NCI-H2227 treated with DMSO at 0.1 percent for 48 hours (cell line): ENCODE measurements at places on chromosomes 12 and 14.

DNA sequence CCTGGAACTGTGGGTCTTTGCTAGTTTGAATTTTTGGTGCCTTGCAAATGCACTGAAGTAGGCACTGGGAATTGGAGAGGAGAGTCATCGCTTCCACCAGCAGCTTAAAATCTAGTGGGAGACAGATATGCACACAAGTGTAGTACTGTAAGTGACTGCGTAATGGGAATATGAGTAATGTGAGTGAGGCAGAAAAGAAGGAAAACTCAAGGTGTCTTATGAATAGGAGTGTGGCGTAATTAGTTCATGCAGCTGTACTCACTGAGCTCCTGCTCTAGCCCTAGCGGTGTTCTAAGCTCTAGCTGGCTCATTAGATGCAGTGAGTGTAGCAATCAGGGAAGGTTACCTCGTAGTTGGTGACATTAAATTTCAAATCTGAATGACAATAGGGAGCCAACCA is 2.8 kb downstream of the TCP11L2 start:
- no peak for DNase-seq

GRCh38 chr12:11780521-11781101 is 131.1 kb downstream of the ETV6 start:
- no peak for DNase-seq

- DNase-seq: no peak
Observed at GRCh38 chr12:230925-231671, 17.1 kb upstream of the SLC6A12 start.

DNA sequence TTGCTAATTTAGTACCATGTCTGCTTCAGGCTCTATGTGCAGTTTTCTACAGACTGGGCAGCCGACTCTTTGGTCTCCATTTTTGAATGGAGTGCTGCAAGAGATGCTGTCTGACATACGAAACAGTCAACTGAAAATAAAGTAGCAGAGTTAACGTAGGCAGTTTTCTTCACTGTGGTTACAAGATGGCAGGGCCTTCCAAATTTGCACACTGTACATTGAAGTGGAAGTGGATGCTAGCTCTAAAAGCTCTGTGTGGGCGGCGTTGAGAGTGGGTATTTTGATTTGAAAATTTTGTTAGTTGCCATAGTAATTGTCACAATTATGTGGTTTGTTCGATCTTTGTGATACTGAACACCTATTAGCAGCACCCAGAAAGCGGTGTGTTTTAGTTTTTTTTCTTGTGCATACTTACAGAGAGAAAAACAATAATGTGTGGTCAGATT is 154.9 kb upstream of the ATP2B1 start:
- no peak for DNase-seq

DNA sequence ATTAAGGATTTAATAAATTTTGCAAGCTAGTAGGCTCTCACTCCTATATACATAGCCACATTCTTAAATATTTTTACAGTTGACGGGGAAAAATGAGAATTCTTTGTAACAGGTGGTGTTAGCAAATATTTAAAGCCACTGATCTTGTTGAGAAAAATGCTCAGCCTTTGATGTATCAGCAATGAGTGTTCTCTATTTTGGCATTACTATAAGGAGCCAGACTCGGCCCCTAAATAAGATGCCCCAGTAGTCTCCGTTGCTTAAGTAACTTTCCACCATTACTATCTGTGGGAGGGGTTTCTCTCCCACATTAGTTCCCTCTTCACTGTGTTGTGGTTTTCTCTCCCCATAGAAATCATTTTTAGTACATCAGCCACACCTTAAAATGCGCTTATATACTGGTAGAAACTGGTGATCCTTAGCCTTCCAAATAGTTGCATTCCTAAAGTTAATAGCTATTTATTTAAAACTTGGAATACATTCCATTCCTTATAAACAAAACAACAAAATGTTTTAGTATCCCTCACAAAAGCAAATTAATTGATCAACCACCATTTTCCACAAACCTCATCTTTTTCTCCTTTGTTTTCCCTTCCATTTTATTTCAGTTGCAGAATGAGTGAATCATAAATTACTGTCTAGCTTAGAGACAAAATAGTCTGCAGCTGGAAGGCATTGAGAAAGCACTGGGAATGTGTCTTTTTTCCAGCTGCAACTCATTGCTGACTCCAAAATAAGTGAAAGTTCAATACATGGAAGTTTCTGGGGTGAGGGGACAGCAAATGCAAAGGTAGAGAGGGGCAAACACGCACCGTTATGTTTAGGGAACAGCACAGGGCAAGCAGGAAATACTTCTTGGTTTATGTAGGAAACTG is 84.7 kb upstream of the FERMT2 start:
- DNase-seq: no peak

GRCh38 chr12:111598637-111599452 is at the start of gene ATXN2:
TSS of gene ATXN2 (minus strand) at chr12:111599315. CDS start at chr12:111599034, 281 bp downstream.
- peak; percentile 69 for DNase-seq

GRCh38 chr12:113472191-113473121 is 785 bp upstream of the LHX5 start:
- DNase-seq: no peak

- no peak for DNase-seq
Observed at GRCh38 chr12:64178122-64178521, 44.0 kb downstream of the KICS2 start.

GRCh38 chr12:47123730-47124129 is 44.0 kb upstream of the AMIGO2 start:
- no peak for DNase-seq

GRCh38 chr14:32020882-32021281 is 56.2 kb upstream of the ARHGAP5 start:
- DNase-seq: no peak

- DNase-seq: peak; percentile 43
Observed at GRCh38 chr12:5003025-5003666, 40.5 kb upstream of the KCNA5 start.

GRCh38 chr14:101293605-101294004 is 267.7 kb upstream of the DIO3 start:
- DNase-seq: no peak

DNA sequence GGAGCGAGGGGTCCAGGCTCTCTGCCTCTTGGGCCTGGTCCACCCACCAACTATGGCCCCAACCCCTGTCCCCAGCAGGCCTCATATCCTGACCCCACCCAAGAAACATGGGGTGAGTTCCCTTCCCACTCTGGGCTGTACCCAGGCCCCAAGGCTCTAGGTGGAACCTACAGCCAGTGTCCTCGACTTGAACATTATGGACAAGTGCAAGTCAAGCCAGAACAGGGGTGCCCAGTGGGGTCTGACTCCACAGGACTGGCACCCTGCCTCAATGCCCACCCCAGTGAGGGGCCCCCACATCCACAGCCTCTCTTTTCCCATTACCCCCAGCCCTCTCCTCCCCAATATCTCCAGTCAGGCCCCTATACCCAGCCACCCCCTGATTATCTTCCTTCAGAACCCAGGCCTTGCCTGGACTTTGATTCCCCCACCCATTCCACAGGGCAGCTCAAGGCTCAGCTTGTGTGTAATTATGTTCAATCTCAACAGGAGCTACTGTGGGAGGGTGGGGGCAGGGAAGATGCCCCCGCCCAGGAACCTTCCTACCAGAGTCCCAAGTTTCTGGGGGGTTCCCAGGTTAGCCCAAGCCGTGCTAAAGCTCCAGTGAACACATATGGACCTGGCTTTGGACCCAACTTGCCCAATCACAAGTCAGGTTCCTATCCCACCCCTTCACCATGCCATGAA is 8.6 kb downstream of the ARHGAP9 start:
- DNase-seq: no peak

- no peak for DNase-seq
Observed at GRCh38 chr12:93085383-93086287, 156.5 kb upstream of the EEA1 start.

- DNase-seq: no peak
Observed at GRCh38 chr12:22248121-22248520, 86.4 kb downstream of the ST8SIA1 start.

DNA sequence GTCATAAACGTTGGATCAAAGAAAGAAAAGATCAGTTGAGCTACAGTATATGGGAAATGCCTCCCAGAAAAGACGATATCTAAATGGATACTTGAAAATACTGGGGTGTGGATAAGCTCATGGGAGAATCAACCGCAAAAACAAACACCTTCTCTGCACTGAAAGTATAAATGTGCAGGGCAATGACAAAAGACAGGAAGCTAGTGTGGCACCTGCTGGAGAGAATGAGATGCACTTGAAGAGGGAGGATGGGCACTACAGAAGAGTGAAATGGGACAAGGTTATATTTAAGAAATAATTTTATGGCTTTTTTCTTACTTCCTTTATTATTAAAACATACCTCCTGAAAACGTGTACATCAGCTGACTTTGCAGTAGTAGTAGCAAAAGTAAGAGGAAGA is 153.7 kb downstream of the PRKD1 start:
- DNase-seq: no peak

- no peak for DNase-seq
Observed at GRCh38 chr12:60760965-60761364, 1165.1 kb downstream of the SLC16A7 start.

DNA sequence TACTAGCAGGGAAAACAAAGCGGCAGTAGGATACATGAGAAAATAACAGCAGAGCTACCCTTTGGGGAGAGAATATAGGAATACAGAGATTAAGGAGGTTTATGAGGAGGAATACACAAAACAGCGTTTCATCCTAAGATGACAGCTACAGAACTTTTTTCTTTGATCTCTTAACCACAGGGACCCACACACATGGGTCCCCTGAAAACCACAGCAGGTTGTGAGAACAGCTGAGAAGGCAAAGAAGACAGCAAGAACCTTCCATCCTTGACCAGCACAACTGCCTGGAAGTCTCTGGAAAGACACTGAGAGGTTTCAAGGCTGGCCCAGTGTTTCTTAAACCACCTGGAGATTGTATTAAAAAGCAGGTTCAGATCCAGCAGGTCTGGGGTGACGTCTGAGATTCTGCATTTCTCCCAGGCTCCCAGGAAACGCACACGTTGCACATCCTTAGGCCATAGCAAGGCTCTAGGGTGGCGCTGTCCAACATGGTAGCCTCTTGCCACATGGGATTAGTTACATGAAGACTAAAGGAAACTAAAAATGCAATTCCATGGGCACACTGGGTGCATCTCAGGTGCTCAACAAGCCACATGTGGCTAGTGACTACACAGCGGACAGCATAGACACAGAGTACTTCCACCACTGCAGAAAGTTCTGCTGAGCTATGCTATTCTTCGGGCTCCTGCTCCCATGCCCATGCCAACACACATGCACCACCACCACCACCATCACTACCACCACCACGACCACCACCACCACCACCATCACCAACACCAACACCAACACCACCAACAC is 92.3 kb downstream of the FOXN3 start:
- DNase-seq: no peak

- no peak for DNase-seq
Observed at GRCh38 chr14:32438517-32438916, 109.4 kb downstream of the AKAP6 start.

DNA sequence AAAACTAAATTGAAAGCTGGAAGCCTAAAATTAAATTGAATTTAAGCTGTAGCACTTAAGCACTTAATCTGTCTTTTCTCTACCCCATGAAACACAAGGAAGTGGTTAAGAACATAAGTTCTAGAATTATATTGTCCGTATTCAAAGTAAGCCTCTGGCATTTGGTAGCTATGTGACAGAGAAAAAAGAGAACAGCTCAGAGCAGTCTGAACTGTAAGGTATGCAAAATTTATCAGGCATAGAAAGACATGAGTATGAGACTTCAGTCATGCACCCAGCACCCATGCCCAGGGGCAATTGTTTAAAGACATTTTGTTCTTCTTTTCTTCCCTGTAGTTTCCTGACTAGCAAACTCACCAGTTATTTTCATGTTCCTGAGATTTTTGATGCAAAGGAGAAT is 116.7 kb downstream of the KCNMB4 start:
- no peak for DNase-seq

DNA sequence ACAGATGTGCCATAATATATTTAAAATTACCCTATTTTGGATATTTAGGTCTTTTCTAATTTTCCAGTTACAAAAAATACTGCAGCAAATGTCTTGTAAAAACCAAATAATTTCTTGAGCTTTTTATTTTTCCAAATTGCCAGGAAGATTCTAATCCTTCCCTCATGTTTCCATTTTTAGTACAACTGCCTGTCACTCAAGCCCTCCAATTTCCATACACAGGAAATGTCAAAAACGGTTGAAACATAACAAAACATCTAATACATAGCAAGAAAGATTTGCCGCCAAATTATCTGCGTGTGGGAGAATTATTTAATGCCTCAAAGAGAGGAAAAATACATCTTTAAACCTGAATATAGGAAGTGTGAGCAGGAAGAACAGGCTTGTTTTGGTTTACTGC is 2.3 kb upstream of the FOXJ2 start:
- DNase-seq: no peak

DNA sequence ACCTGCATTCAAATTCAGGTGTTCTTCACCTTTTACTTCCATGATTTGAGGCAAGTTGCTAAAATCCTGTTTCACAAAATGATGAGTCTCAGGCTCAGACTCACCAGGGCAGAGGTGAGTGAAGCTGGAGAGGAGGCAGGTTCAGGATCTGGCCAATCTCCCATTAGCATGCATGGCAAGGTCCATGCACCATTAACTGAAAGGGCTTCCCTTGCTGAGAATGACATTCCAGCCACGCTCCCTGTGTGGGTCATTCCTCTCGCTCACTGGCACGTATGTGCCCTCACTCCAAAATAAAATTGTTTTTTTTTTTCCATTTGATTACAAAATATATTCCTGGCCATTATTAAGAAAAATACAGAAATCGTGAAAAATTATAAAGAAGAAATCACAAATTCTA is 257.6 kb downstream of the C12orf75 start:
- no peak for DNase-seq

- DNase-seq: no peak
Observed at GRCh38 chr14:103157969-103158368, 34.7 kb downstream of the TNFAIP2 start.

- DNase-seq: no peak
Observed at GRCh38 chr14:75871181-75871880, 110.5 kb downstream of the TGFB3 start.

- DNase-seq: no peak
Observed at GRCh38 chr14:24941719-24942118, 108.2 kb downstream of the STXBP6 start.

- peak; percentile 41 for DNase-seq
Observed at GRCh38 chr14:68020999-68021663, 201.6 kb downstream of the RAD51B start.

DNA sequence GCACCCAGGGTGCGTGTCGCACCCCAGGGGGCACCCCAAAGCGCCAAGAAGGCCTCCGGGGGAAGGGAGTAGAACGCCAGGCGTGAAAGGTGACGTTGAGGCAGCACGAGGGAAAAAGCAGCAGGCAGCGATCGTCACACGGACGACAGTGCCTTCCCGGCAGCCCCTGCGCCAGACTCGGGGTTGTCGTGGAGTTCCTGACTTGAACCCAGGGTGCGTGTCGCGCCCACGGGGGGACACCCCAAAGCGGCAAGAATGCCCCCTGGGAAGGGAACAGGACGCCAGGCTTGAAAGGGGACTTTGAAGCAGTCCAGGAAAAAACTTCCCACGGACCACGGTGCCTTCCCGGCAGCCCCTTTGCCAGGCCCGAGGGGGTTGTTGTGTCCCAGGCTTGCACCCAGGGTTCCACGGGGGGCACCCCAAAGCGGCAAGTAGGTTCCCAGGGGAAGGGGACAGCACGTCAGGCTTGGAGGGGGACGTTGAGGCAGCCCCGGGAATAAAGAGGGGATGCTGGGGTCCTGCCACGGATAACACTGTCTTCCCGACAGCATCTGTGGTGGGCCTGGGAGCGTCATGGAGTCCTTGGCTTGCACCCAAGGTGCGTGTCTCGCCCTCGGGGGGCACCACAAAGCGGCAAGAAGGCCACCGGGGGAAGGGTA is 159.2 kb upstream of the ALG10B start:
- DNase-seq: no peak
